Purkinje cell (primary cell): ENCODE measurements at places on chromosomes 2 and 18. TPM values are rescaled to one million over a fixed set of nuclear protein-coding genes. Genes with fewer than 3 reads are reported as not detected.

GKN2 gene
- polyA plus RNA-seq, result not detected in 2 replicates

HJURP gene
- polyA plus RNA-seq, result not detected in 2 replicates

POTEI gene
- polyA plus RNA-seq, result 0.67 TPM in 1 of 2 replicates, not detected in the other

MEP1B gene
- not detected in 2 replicates for polyA plus RNA-seq

ADD2 gene
- polyA plus RNA-seq, result 0.46 and 5.4 TPM in 2 replicates

METTL8 gene
- 15.1 and 17.0 TPM in 2 replicates for polyA plus RNA-seq

LOXL3 gene
- polyA plus RNA-seq, result 1.7 TPM in 1 of 2 replicates, not detected in the other

TMEM237 gene
- polyA plus RNA-seq, result 58.1 and 65.9 TPM in 2 replicates

LYG2 gene
- polyA plus RNA-seq, result 0.39 and 11.1 TPM in 2 replicates

MALL gene
- polyA plus RNA-seq, result not detected in 2 replicates

SLC11A1 gene
- not detected in 2 replicates for polyA plus RNA-seq

FMNL2 gene
- polyA plus RNA-seq, result 13.8 and 22.4 TPM in 2 replicates

UGT1A6 gene
- polyA plus RNA-seq, result not detected in 2 replicates

PRKAG3 gene
- not detected in 2 replicates for polyA plus RNA-seq

PDCD1 gene
- not detected in 2 replicates for polyA plus RNA-seq

HOXD3 gene
- not detected in 2 replicates for polyA plus RNA-seq

PROKR1 gene
- not detected in 2 replicates for polyA plus RNA-seq

NT5DC4 gene
- polyA plus RNA-seq, result 0.18 TPM in 1 of 2 replicates, not detected in the other

ALLC gene
- polyA plus RNA-seq, result 0.78 and 1.5 TPM in 2 replicates

CYP1B1 gene
- polyA plus RNA-seq, result 1.1 TPM in 1 of 2 replicates, not detected in the other

LONRF2 gene
- polyA plus RNA-seq, result 7.2 and 13.5 TPM in 2 replicates

TMX3 gene
- 64.2 and 76.2 TPM in 2 replicates for polyA plus RNA-seq

ALKAL2 gene
- polyA plus RNA-seq, result not detected in 2 replicates

ACVR1C gene
- polyA plus RNA-seq, result 2.6 and 4.8 TPM in 2 replicates

PREB gene
- polyA plus RNA-seq, result 13.8 and 25.2 TPM in 2 replicates

GRB14 gene
- 2.7 and 5.9 TPM in 2 replicates for polyA plus RNA-seq

CIB4 gene
- not detected in 2 replicates for polyA plus RNA-seq

MOGAT1 gene
- polyA plus RNA-seq, result not detected in 2 replicates

MYL1 gene
- not detected in 2 replicates for polyA plus RNA-seq

LPIN1 gene
- polyA plus RNA-seq, result 31.1 and 33.6 TPM in 2 replicates

RPL37A gene
- polyA plus RNA-seq, result 1,182 and 1,251 TPM in 2 replicates

RAX gene
- polyA plus RNA-seq, result not detected in 2 replicates

GATA6 gene
- not detected in 2 replicates for polyA plus RNA-seq

RNF144A gene
- polyA plus RNA-seq, result 3.1 and 3.9 TPM in 2 replicates

FOXI3 gene
- polyA plus RNA-seq, result not detected in 2 replicates

SLC66A2 gene
- 5.1 and 6.9 TPM in 2 replicates for polyA plus RNA-seq

EVA1A gene
- 0.67 and 1.7 TPM in 2 replicates for polyA plus RNA-seq

EML4 gene
- 12.0 and 22.7 TPM in 2 replicates for polyA plus RNA-seq

PRPF40A gene
- polyA plus RNA-seq, result 41.5 and 50.1 TPM in 2 replicates

LYPD1 gene
- 1.6 and 1.7 TPM in 2 replicates for polyA plus RNA-seq

PLEK gene
- 0.15 and 0.19 TPM in 2 replicates for polyA plus RNA-seq

MARCO gene
- polyA plus RNA-seq, result not detected in 2 replicates

FNDC4 gene
- 4.4 and 5.1 TPM in 2 replicates for polyA plus RNA-seq

PLB1 gene
- not detected in 2 replicates for polyA plus RNA-seq

SETBP1 gene
- 3.5 and 6.1 TPM in 2 replicates for polyA plus RNA-seq

AFF3 gene
- polyA plus RNA-seq, result 4.6 and 6.4 TPM in 2 replicates

SH3BP4 gene
- 0.10 and 0.50 TPM in 2 replicates for polyA plus RNA-seq

KCNIP3 gene
- polyA plus RNA-seq, result 4.2 TPM in 1 of 2 replicates, not detected in the other

NFE2L2 gene
- 24.9 and 29.8 TPM in 2 replicates for polyA plus RNA-seq

BCL2 gene
- polyA plus RNA-seq, result 1.5 and 1.8 TPM in 2 replicates

CKAP2L gene
- 3.7 TPM in 1 of 2 replicates, not detected in the other for polyA plus RNA-seq

INHBB gene
- polyA plus RNA-seq, result 5.3 and 8.0 TPM in 2 replicates
